Brain microvascular endothelial cell (primary cell): ENCODE measurements at places on chromosomes 13 and 19.

DNA sequence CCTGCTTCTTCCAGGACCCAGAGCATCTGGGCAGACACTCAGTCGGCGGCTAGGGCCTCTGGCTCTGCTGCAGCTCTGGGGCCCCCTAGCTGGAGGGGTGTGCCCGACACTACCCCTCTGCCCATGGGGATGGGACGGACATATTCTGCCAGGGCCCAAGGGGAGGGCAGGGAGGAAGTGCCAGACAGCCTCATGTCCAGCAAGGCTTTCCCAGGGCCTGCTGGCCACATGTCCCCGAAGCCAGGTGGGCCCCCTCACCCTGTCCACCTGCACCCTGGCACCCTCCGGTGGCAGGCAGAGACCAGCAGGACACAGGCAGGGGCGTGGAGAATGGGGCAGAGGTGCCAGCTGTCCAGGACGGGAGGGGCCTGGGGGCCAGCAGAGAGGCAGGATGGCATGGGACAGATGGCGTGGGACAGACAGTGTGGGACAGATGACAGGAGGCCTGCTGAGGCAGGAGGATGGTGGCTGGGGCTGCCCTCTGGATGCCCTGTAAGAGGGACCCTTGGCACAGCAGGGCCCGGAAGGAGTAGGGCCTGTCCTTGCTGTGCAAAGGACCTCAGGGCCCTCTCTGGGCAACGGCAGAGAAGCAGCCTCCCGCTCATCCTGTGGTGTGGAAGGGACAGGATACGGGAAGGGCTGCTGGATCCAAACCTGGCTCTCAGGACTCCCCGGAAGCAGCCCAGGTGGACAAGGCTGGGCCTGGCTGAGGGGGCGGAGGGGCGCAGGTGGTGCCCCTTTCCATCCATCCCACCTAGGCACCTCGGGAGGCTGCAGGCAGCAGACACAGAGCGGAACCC is 29.1 kb downstream of the CEBPG start:
- no peak for DNase-seq

DNA sequence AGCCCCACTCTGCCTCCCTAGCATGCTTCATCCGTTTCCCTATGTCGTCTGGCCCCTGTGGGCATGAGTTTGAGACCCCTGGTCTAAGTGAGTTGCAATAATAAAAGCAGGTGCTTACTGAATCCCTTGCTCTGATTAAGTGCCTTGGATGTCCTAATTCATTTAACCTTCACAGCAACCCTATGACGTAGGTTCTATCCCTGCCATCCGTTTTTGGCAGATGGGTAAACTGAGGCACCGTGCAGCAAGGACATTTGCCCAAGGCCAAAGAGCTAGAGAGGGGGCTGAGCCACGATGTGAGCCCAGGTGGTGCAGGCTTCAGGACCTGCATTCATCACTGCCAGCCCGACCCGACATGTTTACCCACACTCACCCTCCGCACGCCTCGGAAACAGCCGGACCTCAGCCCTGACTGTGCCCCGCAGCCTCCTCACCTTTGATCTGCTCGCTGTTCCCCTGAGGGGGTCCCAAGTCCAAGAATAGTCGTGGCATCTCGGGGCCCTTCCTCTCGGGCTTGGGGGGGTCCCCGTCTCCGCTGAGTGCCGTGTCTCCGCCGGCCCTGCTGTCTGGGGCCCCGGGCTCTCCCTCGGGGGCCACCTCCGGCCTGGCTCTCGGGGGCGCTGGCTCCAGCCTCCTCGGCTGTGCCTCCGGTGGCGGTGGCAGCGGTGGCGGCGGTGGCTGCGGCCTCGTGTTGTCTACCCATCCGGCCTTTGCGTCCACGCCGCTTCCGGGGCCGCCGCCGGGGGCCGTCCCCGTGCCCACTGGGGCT is 14.5 kb downstream of the LMTK3 start:
- DNase-seq = no peak

- DNase-seq = no peak
Observed at GRCh38 chr13:102033857-102034331, 368.0 kb downstream of the FGF14 start.

DNA sequence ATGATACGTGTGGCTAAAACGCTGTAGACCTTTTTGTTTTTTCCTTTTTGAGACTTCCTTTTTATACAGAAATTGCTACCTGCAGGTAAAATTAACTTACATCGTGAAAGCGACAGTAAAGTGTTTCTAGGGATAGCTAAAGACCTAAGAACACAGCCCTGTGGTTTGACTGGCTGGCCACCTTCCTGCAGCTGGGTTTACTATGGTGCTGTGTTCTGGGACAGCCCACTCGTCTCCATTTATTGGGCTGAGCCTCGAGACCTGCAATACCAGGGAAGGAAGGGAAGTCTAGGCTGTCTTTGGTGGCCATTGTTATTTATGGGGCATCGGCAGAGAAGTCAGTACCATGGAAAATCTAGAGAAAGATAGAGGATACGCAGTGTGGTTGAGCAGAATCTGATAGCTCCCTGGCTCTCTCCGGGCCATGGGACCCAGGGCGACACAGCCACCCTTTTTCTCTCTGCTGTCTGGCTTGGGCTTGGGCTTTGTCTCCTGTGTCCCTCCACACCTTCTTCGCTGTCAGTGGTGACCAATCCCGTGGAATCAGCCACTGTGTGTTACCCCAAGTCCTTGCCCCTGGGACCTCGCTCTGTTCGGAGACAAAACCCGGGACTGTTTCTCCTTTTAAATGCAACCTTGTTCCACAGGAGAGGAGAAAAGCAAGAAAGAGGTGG is 30.9 kb downstream of the ACTN4 start:
- no peak for DNase-seq

DNA sequence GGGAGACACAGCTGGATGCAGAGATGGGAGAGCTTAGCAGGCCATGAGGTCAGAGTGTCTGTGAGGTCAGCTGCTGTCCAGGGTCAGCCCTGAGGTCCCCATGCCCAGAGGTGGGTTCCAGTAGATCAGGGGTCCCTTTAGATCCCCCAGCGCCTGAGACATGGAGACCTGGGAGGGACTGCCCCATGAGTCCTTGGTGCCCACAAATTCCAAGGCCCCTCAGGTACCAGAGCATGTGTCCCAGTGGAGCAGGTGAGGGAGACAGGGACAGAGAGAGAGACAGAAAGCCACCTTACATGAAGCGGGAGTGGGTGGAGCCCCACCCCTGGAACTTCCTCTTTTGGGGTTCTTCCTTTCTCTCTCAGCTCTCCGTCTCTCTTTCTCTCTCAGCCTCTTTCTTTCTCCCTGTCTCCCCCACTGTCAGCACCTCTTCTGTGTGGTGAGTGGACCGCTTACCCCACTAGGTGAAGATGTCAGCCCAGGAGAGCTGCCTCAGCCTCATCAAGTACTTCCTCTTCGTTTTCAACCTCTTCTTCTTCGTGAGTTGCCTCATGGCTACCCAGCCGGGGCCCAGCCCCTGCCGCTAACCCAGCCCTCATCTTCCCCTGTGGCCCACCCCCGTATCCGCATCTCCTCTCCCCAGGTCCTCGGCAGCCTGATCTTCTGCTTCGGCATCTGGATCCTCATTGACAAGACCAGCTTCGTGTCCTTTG is at the start of gene CD37:
Gene CD37 (plus strand): TSS at position 336 of the 713 bp plus-strand sequence. CDS start 135 bp downstream, at position 471.
- no peak for DNase-seq

DNA sequence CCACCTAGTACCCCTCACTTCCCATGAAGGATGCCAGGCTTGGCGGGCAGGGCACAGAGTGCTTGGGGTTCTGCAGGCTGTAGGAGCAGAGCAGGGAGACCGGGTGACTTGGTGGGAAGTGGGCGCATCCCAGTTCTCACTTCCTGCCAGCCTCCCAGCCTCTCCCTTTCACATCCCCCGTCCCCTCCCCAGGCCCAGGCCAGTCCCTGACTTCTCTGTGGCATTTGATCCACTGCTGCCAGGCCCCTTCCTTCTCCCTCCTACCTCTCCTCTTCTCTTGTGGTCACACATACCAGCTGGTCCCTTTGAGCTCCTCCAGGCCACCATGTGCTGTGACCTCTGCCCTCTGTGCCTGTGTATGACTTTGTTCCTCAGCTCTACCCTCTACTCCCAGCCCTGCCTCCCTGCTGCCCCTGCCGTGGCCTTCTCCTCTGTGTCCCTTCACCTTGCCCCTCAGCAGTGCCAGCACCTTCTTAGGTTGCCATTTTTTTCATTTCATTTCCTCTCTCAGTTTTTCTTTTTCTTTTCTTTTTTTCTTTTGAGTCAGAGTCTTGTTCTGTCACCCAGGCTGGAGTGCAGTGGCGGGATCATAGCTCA is 19.5 kb downstream of the MYO1F start:
- DNase-seq = no peak

GRCh38 chr19:42229301-42229854 is 9.3 kb downstream of the ZNF526 start:
- no peak for DNase-seq

- DNase-seq = no peak
Observed at GRCh38 chr19:50745221-50745620, 22.1 kb downstream of the CLEC11A start.

DNA sequence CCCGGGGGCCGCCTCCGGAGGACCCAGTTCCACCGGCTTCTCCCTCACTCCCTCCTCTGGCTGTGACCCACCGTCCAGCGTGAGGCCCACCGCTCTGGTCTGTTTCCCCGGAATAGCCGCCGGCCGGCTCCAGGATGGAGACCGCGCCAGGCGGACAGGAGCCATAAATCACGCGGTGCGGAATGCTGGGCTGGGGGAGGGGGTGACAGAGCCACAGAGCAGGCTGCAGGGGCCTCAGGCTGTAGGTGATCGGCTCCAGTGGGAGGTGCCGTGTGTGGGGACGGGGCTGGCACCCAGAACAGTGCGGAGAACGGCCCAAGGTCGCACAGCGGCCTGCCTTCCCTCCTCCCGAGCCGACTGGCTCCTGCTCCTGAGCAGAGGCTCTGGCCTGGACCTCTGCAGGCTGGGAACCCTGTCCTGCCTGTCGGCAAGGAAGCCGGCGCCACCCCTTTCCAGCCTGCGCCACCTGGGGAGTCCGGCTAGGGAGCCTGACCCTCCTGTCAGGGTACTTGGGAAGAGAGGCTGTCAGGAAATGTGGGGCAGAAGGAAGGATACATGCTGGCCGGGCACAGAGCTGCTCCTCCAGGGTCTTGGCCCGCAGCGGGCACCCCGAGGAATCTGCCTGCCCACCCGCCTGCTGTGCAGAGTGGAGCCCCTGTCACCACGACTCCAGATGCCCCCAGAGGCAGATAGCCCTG is 8.3 kb downstream of the PIAS4 start:
- DNase-seq = no peak

GRCh38 chr13:101204270-101205020 is 211.9 kb downstream of the NALCN start:
- no peak for DNase-seq

GRCh38 chr13:51255556-51255955 is 33.4 kb downstream of the FAM124A start:
- DNase-seq = no peak
